ENCODE measurements at places on chromosomes 2 and 18. TPM values are rescaled to one million over a fixed set of nuclear protein-coding genes. Genes with fewer than 3 reads are reported as not detected.

IMPA2 gene
- total RNA-seq = 22.2 TPM

- no peak for DNase-seq
Measured at GRCh38 chr2:158184556-158185343, 83.1 kb downstream of the UPP2 start.

DNA sequence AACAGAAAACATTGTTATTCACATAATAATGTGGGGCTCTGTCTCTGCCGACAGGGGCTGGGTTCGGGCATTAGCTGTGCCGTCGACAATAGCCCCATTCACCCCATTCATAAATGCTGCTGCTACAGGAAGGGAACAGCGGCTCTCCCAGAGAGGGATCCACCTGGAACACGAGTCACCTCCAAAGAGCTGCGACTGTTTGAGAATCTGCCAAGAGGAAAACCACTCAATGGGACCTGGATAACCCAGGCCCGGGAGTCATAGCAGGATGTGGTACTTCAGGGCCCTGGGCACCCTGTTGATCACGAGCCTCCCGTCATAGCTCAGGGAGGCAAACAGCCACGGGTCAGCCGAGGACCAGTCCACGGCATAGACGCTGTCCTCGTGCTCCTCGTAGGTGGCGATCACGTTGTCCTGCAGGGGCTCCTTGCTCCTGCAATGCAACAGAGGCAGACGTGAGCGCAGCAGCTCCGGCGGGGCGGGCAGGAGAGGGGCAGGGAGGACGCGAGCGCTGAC, 188.5 kb downstream of the EIPR1 start:
- no peak for DNase-seq

ACVR1C gene
- 0.57 TPM for total RNA-seq

DNA sequence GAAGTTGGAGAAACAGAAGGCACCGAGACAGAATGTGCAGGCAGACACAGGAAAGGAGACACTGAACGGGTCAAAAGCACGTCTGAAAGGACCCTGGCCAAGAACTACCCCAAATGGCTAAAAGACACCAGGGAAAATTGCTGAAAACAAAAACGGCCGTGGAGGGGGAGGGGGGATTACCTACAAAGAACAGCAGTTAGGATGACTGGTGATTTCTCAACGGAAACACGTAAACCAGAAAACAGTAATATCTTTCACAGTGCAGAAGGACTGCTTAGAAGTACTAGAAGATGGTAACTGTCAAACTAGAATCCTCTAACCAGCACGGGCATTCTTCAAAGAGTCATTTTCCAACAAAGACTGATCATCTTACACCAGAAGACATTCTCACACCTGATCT, 142.6 kb downstream of the HDAC4 start:
- no peak for DNase-seq

TDRD15 gene
- not detected for total RNA-seq

GRCh38 chr2:191540681-191541080, 137.3 kb upstream of the NABP1 start:
- no peak for DNase-seq

GRCh38 chr18:23682472-23682871, 6.8 kb upstream of the LAMA3 start:
- DNase-seq = no peak

DNA sequence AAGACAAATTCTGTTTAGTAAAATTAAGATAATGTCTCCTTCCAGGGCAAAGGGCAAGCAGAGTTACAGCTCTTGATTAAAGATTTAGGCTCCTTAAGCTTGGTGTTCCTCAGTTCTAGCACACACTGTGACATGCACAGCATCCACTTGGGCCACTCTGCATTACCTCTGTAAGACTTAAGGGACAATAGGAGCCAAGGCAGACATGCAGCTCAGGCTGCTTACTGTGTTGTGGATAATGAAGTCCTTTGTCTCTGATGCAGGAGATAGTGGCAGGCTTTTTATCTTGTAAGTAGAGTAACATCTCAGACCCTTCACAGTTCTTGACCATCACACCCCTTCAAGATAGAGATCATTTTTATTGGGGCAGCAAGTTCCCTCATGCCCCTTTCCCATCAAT, 31.2 kb downstream of the RBM45 start:
- DNase-seq = no peak

GRCh38 chr18:77061946-77062517, 70.6 kb downstream of the MBP start:
- DNase-seq = no peak

DNA sequence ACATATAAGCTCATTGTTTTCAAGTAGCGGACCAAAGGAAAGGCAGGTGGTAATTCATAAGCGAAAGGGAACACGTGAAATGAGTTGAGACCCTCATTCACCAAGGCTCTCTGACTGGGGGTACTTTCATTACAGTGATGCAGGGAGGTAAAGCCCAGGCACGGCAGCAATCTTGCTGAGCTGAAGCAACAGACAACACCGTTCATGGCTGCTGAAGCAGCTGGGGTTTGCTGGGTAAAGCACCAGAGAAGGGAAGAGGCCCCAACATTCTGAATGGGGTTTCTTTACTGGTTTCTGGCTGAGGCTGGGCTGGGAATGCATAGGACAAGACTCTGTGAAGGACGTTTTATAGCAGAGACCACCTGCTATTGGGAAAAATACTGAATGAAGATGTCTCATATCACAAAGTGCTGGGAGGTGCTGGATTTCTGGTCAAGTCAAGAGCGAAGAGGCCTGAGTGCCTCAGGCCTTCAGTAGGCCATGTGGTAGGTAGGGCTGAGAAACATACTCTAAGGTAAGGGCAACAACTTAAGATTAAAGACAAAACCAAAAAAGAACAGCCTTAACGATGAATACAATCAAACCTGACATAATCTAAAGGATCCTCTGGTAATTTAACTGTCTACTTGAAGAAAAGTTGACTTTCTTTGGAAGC, 324.7 kb upstream of the PIK3C3 start:
- DNase-seq = no peak

NLRC4 gene
- total RNA-seq = 0.16 TPM

CDH20 gene
- total RNA-seq = not detected

FAP gene
- total RNA-seq = not detected

GRCh38 chr2:215699700-215700538, 264.1 kb upstream of the FN1 start:
- DNase-seq = no peak

DNA sequence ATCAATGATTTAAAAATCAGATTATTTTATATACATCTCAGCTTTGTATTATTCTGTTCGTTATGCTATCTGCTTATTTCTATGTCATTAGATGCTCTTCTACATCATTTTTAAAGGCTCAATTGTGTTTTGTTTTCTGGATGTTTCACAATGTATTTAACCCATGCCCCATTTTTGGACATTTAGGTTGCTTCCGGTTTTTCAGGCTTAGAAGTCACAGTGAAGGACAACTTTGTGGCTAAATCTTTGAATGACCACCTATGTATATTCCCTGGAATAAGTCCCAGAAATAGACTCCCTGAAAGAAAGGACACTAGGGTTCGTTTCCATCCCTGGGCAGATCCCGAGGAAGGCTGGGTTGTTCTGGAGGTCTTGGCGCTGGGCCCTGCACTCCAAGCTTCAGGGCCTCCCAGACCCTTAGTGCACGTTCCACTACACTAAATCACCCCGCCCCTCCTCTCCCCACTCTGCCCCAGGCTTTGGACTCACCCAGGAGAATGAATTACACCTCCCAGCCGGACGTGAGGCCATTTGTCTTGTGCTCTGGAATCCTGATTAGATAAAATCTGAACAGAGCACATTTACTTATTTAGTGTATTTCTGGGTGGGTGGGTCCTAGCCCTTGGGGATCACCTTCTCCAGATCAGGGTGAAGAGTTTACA, 188.2 kb downstream of the ZFP36L2 start:
- DNase-seq = no peak

Measured in activated T-helper 2 cell treated with anti-CD3 and anti-CD28 coated beads, Interferon-gamma antibody, Interleukin-2, Interleukin-4, amounts not matched to agents 10 μg/mL and 5 μg/mL and 100 μg/mL, durations not matched to agents 14 hours and 24 hours and 36 hours (primary cell).